ENCODE measurements at places on chromosomes 13 and 19.

DNA sequence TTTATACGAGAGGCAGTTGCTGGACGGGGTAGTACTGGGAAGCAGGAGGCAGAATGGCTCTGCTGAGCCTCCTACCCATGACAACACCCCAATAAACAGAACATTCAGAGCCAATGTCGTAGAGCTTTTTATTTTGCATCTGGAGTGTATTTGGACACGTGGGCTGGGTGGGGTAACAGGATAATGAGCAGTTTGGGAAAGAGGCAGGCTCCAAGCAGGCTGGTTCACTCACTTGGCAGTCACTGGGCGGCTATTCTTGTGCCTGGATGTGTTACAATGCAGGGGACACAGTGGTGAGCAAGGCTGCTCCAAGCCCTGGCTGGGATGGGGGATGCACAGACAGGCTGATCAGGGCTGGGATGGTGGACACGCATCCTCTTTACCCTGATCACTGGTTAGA, 9.5 kb downstream of the ACTMAP start:
- DNase-seq, result peak; percentile 84

GRCh38 chr13:30789166-30789862, 54.0 kb downstream of the ALOX5AP start:
- no peak for DNase-seq

DNA sequence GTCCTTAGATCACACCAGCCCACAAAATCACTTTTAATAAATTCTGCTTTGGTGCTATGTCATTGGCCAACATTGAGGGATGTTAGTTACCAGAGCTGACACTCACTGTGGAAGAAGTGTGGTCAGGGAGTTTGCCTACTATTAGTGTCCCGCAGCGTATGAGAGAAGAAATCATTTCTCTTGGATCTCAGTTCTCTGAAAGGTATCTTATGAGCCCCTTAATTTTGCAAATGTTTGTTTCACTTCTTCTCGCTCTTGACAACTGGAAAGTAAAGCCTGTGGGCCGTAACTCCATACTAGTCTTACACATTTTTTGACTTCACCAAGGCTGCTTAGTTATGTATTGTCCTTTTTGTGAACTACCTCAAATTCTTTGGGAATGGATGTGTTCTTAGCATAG, 80.9 kb downstream of the FLT1 start:
- no peak for DNase-seq

DNA sequence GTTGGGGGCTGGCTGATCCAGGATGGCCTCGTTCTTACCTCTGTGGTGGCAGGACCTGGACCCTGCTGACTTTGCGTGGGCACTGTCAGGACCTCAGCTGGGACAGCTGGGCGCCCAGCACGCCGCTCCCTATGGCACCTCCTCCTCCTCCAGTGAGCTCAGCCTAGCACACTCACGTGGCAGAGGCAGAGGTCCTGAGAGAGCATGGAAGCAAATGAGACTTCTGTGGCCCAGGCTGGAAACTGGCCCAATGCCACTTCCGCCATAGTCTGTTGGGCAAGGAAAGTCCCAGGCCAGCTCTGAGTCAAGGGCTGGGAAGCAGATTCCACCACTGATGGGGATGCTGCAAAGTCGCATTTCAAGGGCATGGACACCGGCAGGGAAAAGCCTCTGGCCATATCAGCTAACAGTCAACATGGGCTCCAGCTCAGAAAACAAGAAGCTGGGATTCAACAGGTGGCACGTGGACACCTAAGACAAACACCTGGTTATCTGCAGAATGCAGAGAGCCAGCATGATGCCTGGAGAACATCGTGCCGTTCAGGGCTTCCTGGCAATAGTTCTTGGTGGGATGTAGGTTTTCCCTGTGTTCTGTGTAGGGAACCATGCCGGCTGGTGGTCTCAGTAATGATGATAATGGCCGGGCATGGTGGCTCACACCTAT, 16.7 kb downstream of the MYBPC2 start:
- DNase-seq, result peak; percentile 45

DNA sequence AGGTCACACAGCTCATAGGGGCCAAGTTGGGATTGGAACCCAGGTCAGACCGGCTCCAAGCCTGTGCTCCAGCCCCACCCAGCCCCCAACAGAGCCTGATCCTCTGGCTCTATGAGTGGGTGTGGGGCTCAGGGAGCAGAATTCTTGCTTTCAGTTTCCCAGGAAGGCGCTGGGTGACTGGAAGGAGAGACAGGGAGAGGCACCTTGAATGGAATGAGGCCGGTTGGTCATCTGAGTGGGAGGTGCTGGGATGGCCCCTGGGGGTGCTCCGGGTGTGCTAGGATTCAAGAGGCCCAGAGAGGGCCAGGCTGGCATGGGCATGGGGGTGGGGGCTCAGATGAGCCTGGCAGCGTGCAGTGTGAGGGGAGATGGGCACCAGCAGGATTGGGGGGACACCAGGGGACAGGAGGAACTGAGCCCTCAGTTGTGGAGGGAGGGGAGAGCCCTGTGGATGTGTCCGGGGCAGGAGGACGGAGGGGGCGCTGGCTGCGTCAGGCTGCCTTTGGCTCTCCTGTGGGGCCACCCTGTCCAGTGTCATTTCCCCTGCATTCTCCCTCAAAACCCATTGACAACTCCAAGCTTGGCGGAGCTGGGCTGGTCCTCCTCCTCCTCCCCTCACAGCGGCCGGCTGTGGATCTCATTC, 31.2 kb upstream of the ANKRD10 start:
- DNase-seq, result peak; percentile 59

GRCh38 chr13:100660761-100661160, 13.8 kb downstream of the TMTC4 start:
- no peak for DNase-seq
